ENCODE measurements at places on chromosomes 1 and 21. TPM values are rescaled to one million over a fixed set of nuclear protein-coding genes. Genes with fewer than 3 reads are reported as not detected.

Gene GUCA2A
- not detected for total RNA-seq

Gene SLC2A5
- 2.6 TPM for total RNA-seq

Gene FMO2
- total RNA-seq: under 0.01 TPM

Gene TNFSF4
- 9.3 TPM for total RNA-seq

Gene ATXN7L2
- 2.0 TPM for total RNA-seq

Gene LCE3E
- total RNA-seq: not detected

Gene PCBP3
- total RNA-seq: 0.86 TPM

Gene PKNOX1
- 25.2 TPM for total RNA-seq

Gene EVA1B
- total RNA-seq: 366 TPM

Gene FAM131C
- not detected for total RNA-seq

Gene MIXL1
- total RNA-seq: not detected

Measured in placental pericyte (primary cell).